CD4-positive, alpha-beta T cell treated with Interleukin-17A for 1 hour (primary cell): ENCODE measurements at places on chromosomes 4 and X.

DNA sequence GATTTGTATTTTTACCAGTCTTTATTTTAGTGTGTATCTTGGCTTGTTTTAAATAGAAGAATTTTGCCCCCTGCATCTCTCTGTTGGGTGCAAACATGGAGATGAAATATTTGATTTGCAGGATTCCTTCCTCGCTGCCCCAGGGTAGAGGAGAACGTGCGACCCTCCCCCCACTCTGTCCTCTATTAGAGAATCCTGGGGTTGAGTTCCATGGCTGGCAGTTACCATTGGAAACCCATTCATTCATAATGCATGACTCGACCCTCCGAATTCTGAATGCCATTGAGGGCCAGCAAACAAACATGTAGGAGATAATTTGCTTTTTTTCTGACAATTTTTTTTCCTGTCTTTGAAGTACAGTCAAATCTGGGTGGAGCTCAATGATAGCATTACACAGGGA is 53.7 kb downstream of the TRIM2 start:
- no peak for DNase-seq

GRCh38 chr4:111433441-111433840 is 711.8 kb upstream of the FAM241A start:
- DNase-seq: no peak

- DNase-seq: no peak
These were observed 1720.2 kb downstream of the PCDH7 start for GRCh38 chr4:32440391-32440790.

DNA sequence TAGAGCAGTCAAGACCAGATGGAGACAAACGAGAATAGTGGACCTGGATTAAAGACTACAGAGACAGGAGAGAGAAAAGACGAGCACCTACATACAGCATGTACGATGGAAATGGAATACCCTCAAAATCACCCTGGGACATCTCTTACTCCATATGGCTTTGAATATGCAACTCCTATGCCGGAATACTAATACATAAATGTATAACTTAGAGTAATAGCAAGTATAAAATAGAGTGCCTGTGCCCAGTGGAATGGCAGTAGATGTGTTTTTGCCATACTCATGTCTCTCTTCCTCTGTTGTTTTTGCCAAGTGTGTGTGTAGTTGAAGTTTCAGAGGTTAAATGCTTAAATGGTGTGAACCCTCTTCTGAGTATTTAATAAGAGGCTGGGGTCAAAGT is 39.8 kb upstream of the LIMCH1 start:
- DNase-seq: no peak

DNA sequence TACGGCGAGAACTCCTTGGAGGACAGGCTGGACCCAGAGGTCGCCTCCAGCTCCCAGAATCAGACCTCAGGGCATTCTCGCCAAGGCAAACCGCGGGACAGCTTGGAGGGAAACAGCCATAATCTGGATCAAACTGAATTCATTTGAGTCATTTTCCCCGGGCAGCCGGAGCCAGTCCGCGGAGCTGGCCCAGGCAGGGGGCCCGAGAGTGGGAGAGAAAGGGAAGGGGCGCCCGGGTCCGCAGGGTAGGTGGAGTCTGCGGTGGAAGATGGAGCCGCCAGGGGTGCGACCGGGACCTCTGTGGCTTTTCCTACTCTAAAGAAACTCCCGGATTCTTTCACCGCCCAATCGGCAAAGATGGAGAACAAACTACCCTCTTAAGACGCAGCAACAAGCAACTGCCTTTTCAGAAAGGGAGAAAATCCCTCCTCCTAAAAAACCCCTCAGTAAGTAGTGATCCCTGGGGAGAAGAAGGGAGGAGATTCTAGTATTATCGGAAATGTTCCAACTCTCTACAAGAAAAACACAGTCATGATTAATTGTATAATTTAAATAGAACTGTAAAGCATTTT is 5.2 kb downstream of the NKX3-2 start:
- DNase-seq: no peak

GRCh38 chrX:11105080-11105479 is 6.1 kb upstream of the HCCS start:
- no peak for DNase-seq

- no peak for DNase-seq
These were observed 61.0 kb downstream of the BEX3 start for GRCh38 chrX:103437147-103437873.

DNA sequence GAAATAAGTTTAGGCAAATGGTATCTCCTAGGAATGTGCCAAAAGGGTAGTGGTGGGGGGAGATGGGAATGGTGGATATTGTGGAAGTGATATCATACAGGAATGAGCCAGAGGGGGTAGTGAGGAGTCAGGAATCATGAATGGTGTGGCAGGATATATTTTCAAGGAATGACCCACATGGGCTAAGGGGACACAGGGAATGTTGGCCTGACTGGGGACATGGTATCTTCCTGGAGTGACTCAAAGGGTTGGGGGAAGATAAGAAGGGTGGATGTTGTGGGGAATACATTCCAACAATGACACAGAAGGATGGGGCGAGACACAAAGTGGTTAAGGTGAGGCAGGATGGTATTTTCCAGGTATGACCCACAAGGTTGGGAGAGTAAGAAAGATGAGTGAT is 60.6 kb downstream of the MAOA start:
- DNase-seq: no peak

DNA sequence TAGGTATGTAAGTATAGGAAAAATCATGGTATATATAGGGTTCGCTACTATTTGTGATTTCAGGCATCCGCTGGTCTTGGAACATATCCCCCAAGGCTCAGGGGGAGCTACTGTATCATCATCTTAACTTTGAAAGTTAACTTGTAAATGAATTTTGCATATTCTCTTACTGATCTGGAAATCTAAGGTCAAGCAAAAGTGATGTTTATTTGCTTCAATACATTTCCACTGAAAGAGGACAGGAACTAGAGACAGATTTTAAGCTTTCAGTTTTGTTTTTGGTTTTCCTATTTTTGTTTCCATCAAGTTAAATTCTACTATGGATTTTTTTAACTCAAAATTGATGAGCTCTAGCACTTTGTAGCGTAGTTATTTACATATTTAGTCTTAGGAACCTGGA is 56.2 kb downstream of the NAF1 start:
- no peak for DNase-seq

- DNase-seq: no peak
These were observed 207.8 kb downstream of the FAT4 start for GRCh38 chr4:125522588-125522987.

DNA sequence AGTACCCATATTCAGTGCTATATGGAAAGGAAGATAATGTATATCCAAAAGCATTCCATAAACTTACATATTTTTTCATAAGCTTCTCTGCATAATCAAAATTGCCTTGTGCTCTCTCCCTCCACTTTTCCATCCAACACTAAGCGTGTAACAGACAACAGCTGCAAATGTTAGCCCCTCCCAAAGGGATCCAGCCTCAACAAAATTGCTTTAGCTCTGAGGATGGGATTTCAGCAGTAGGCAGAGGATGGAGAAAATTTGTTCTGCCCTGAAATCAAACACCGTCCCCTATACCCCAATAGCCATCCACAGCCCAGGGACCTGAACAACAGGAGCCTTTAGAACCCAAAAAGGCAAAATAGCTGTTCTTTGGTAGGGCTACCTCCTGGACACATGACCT is 28.8 kb upstream of the FGF13 start:
- DNase-seq: no peak

- no peak for DNase-seq
These were observed 106.2 kb upstream of the SMAD1 start for GRCh38 chr4:145375416-145375815.

- DNase-seq: peak; percentile 58
These were observed 25.4 kb downstream of the TMSB4X start for GRCh38 chrX:13000301-13000811.

GRCh38 chrX:71941776-71942175 is 31.1 kb downstream of the NHSL2 start:
- DNase-seq: no peak

DNA sequence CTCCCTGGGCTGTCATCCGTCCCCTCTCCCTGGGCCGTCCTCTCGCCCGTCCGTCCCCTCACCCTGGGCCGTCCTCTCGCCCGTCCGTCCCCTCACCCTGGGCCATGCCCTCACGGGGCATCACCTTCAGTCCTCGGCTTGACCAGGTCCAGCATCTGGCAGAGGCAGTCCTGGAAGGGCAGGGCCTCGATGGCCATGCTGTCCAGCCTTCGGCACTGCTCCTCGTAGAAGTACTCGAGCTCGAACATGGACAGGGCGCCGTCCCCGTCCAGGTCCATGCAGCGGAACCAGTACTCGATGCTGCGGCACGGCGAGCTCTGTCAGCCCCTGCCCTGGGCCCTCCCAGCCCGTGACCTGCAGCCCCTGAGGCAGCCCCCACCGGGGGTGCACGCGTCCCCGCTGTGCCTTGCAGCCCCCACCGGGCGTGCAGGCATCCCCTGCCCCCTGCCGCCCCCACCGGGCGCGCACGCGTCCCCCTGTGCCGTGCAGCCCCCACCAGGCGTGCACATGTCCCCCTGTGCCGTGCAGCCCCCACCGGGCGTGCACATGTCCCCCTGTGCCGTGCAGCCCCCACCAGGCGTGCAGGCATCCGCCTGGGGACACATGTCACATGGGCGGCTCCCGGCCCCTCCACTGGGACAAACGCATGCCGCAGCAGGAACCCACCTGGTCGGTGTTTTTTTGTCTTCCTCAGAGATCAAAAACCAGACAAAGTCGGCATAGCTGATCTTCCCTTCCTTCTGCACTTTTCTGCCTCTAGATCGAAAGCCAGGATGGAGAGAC is 22.2 kb upstream of the GTPBP6 start:
- DNase-seq: no peak

- peak; percentile 77 for DNase-seq
These were observed 4.0 kb upstream of the ZNF518B start for GRCh38 chr4:10461091-10461849.

DNA sequence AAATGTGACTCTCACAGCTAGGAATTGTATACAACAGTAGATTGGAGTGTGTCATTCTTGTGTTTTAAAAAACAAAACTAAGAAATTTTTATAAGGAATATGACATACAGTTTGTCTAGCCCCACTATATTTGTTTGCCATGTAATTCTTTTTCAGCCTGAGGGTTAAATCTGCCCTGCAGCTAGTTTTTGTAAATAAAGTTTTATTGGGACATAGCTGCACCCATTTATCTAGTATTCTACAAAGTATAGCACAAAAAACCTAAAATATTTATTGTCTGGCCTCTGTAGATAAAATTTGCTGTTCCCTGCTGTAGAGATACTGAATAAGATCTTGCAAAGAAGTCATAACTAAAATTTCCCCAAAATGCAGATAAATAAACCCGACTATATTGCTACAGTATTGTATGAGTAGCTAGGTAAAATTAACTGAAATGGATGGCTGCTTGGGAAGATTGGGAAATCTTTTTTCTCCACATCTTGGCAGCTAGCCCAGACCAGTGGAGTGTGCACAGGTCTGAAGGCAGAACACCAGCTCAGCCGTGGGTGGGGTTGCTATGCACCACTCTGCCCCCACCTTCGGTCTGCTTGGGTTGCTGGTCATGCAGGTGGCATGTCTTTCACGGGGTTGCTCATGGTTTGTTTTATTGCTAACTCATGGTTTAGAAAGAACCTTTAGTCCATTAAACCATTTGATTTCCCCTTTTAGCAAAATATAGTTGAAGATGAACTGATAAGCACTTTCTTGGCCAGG is 127.9 kb downstream of the KLHL8 start:
- DNase-seq: no peak

DNA sequence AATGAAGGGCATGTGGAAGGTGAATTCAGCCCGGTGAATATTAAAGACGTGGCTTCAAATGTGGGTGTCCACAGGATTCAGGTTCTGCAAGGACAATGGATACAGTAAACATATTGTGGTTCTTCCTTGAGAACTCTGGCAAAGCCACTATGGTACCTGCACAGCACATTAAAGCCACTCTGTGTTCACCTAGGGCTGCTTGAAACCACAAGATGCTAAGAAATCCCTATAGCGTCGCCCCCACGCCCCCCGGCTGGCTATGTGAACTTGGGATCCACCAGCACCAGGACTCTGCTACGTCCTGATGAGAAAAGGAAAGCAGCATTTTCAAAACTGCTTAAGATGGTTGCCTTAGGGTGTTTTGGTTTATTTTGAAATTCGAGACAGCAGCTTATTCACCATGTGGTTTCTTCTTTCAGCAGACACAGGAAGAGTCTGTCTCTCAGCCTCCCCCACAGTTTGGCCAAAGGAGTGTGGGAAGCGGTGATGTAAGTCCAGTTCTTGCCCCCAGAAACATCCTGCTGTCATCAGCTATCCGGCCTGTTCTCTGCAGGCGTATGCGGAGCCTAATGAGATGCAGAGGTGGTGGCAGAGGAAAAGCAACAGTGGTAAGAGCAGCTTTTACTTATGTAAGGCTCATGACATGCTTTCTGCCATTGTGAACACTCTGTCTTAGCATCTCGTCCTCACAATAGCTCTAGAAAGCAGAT is 111.5 kb downstream of the AFAP1 start:
- peak; percentile 86 for DNase-seq

- DNase-seq: no peak
These were observed 56.7 kb upstream of the HGFAC start for GRCh38 chr4:3384771-3385710.

GRCh38 chrX:68719181-68719903 is 71.9 kb downstream of the STARD8 start:
- DNase-seq: no peak

DNA sequence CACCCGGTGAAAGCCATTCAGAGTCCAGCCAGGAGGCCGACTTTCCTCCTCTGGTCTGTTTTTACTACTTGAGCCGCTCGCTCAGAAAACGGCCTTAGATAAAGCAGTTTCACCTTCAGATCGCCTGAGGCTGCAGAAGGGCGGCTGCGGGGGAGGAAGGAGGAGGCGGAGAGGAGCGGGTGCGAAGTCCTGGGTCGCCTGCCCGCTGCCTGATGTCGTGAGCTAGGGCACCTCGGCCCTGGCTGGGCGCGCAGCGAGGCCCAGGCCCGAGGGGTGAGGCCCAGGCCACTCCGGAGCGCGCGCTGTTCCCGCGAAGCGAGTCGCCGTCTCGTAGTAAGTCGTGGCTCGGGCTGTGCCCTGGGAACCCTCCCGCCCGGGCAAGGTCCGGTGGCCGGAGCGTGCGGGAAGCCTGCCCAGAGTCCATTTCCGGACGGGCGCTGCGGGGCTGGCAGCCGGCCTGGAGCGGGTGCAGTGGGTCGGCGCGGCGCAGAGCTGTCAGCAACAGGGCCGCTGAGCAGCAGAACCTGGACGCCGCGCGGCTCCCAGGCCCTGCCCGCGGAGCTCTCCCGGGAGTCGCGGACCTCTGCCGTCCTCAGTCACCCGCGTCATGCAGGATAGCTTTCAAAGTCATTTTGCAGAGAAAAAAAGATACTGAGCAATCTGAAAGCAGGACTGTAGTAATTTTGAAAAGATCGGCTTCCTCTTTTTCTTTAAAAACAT is 18.6 kb downstream of the TRIM2 start:
- DNase-seq: peak; percentile 20
